Stimulated activated CD4-positive, alpha-beta T cell treated with anti-CD3 and anti-CD28 coated beads, Interleukin-2, amount 100 ng/mL, for 48 hours (primary cell): ENCODE measurements at places on chromosomes 7 and 10.

DNA sequence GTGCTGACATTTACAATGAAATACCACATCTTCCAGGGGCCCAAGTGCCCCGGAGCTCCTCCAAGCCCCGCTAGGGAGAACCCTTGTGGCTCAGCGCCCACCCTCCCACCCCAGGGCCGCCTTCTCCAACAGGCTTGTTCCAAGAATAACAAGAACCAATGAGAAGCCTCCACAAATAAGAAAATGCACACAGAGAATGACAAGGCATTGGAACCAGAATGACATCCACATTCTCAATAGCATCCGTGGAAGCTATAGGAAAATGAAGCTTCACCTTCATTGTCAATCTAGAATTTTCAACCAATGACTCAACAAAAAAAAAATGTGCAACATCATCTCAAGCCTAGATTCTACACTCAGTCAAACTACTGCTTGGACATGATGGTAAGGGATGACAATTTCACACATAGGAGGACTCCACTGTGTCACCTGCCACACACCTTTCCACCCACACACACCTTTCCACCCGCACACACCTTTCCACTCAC, 50.4 kb upstream of the PPP2R2D start:
- DNase-seq: no peak

DNA sequence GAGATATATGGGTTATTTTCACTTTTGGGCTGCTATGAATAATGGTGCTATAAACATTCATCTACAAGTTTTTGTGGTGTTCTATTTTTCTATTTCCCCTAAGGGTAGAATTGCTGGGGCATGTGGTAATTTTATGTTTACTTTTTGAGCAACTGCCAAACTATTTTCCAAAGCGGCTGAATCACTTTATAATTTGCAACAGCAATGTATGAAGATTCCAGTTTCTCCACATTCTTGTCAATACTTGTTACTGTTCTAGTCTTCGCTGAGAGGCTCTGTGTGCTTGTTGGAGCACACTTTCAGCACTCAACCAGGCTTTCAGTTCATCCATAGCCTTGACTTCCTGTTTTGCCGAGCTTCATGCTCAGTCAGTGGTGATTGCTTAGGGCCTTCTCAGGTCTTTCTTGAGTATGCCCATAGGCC, 39.0 kb downstream of the ADK start:
- no peak for DNase-seq

DNA sequence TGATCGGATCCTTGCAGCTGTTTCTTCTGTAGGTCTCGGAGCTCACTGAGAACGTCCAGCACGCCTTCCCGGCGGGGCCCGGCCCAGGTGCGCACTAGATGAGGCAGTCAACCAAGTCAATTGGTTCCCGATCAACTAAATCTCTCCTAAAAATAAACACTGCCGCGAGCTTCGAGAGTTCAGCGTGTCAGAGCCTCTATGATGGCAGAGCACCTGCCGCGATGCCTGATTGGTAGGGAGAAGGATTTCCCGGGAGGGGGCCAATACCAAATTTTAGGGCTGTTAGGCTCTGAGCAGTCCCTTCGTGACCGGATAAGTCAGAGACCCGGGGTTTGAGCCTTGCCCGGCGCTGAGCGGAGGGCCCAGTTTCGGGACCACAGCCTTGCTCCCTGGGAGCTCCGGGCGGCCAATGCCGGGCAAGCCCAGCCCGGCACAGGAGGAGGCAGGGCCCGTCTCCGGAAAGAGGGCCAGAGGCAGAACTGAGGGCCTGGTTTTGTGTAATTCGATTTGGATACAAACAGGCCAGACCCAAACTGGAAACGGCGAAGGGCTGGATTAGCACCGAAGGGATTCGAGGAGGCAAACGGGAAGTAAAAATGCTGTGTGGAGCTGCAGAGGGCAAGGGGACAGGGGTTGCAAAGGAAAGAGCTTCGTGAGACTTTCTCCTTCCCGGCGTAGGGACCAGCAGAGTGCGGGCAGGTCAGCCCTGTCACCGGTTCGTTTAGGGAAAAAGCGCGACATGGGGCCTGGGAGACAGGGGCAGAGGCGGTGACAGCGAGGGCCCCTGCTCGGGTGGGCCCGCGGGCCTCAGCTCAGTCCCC, 569 bp downstream of the SLC26A5 start:
- DNase-seq: no peak

DNA sequence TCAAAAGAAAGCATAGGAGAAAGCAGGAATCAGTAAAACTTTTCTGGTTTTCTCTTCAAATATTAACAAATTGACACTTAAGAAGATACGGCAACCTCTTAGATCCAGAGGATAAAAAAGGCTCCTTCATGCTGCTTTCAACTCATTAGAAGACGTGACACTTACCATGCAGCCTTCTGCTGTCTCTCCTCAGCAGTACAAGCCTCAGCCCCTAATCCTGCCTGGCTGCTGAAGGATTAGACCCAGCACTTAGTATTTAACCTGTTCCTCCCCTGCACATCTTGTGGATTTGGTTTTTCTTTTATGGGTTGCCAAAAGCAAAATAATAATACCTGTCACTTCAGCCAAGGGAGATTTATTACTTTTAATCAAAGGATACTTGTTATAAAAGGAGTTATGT, 108.4 kb downstream of the LYZL1 start:
- DNase-seq: no peak

DNA sequence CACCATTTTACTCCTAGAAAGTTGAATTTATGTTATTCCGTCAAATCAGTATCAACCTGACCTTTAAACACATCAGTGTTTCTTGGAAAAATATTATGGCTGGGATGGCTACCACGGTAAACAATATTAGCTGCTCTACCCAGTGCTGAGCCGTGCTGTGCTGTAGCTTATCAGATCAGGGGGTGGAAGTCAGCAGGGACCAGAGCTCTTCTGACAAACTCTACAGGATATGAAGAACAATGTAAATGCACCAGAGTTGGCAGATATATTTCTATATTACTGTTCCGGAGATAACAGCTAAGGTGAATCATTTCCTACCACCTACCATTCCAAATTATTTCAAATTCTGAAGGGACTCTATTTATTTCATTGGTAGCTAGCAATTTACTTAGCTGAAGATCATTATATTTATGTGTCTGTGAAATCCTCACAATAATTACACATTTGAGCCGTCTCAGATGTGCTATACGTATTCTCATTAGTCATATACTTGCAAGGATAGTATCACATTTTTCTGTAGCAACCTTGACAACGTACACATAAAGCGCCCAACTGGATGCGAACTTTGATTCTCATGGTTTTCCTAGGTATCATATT, 76.5 kb downstream of the TEX36 start:
- no peak for DNase-seq

- no peak for DNase-seq
These were observed 25.2 kb downstream of the OGDH start for GRCh38 chr7:44631458-44632115.

DNA sequence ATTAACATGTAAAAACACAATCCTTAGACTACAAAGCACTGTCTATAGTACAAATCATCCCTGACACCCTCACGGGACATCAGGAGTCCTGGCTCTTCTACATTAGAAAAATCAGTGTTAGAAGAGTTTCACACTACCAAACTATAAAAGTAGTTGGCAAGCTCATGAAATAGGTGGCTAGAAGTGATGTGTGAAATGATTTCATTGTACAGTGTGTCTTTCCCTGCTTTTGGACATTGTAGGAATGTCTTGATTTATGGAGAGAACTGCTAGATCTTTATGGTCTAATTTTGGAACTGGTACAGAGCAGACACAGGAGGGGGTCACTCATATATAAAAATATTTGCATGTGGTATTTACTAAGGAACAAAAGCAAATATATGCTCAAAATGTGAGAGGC, 33.2 kb downstream of the SEMA3A start:
- DNase-seq: no peak

- DNase-seq: no peak
These were observed 115.8 kb downstream of the ELFN1 start for GRCh38 chr7:1785839-1786238.

DNA sequence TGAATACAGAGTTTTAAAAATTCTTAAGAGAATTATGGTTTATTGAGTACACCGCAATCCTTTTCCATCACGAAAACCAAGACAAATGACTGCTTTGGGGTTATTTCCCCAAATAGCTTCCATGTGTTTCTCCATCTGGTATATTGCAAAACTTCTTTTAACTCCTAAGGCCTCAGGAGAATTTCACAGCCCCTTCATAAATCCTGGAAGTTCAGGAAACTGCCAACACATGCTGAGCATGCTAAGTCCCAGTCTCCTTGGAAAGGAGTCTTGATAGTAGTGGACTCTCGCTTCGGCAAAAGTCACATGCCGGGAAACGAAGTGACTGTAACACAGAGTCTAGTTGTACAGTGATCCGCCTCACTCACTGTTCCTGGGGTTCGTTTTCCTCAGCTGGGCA, 88.1 kb upstream of the RSU1 start:
- DNase-seq: no peak

- DNase-seq: no peak
These were observed 671 bp upstream of the CHST3 start for GRCh38 chr10:71963351-71964097.

DNA sequence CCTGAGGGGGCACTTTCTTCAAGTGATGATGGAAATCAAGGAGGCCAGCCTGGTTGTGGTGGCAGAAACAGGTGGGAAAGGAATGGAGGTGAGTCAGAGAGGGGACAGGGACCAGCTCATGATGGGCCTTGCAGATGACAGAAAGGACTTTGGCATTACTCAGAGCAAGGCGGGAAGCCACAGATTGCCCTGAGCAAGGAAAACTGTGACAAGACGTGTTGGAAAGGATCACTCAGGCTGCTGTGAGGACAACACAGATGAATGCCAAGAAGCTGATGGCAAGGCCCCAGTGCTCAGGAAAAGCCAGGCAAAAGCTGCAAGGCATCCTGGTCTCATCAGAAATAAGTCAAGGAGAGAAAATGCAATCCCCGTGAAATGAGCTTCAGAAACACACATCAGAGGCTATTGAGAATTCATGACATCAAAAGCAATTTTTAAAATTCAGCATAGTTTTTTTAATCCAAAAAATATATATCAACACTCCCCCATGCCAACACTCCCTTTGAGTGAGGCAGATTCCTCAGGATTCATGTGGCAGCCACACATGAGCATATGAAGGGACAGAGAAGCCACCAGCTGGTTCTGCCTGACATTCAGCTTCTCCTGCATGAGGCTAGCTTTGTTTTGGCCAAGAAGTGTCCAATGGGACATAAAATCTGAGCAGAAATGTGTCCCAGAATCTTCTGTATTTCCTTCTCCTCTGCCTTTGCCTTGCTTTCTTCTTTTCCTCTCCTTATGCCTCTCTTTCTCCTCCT, 244.5 kb upstream of the MYO3A start:
- DNase-seq: no peak

GRCh38 chr10:3451516-3452172, 279.1 kb upstream of the PITRM1 start:
- no peak for DNase-seq

DNA sequence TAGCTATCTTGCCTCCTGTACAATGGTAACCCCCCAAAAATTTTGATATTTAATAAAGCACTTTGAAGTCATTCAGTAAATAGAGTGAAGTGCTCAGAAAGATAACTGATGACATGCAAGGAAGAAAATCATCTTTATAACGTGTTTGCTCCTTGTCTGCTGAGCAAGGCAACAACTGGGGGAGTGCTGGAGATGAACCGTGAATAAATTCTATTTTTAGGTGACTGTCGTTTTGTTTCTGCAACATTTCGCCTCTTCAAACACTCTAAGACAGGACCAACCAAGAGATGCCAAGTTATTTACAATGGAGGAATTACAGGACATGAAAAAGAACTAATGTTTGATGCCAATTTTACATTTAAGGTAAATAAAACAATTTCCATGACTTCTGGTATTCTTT, 9.4 kb downstream of the AS3MT start:
- DNase-seq: no peak

DNA sequence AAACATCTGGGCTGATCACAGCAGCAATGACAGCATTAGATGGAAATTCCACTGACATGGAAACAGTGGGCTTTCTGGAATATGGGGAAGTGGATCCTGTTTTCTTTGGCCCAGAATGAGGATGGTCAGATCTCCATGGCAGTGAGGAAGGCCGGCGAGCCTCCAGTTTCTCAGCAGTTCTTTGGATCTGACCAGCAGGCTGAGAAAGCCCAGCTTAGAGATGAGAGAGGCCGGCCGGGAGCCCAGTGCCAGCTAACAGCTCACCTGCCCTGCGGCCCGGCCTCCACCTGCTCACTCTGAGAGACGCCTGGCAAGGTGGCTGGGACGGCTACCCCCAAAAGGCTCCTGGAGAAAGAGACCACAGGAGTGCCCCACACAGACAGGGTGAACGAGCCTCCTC, 24.2 kb downstream of the GPER1 start:
- DNase-seq: no peak

DNA sequence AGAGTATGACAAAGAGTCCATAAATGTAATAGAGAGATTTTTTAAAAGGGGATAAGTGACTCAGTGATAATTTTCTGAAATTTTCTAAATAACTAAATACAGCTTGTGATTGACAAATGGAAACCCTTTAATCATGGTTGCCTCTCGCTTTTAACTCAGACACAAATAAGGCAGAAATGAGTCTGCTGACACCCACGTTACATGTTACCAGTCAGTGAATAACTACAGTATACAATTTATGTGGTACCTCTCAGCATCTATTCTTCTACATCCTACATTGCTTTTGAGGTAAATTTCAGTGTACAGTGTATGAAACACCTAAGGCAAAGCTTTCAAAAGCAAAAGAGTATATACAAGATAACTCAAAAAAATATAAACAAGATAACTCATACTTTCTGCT, 4.2 kb downstream of the NSUN6 start:
- no peak for DNase-seq

DNA sequence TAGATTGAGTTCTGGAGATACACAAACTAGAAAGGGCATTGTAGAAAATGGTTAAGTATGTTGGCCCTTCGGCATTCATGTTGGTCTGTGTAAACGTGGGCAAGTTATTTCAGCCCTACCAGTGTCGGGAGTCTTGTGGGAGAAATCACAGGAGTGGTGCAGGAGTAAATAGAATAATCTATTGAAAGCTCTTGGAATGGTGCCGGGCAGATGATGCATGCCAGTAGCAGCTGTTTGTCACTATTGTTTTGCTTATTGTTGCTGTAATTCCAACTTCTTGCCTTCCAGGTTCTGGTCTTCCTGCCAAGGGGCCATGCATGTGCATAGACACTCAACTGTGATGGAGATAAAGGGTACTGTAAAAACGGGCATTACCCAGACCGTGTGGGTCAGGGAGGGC, 259.4 kb downstream of the CAMK1D start:
- DNase-seq: no peak

DNA sequence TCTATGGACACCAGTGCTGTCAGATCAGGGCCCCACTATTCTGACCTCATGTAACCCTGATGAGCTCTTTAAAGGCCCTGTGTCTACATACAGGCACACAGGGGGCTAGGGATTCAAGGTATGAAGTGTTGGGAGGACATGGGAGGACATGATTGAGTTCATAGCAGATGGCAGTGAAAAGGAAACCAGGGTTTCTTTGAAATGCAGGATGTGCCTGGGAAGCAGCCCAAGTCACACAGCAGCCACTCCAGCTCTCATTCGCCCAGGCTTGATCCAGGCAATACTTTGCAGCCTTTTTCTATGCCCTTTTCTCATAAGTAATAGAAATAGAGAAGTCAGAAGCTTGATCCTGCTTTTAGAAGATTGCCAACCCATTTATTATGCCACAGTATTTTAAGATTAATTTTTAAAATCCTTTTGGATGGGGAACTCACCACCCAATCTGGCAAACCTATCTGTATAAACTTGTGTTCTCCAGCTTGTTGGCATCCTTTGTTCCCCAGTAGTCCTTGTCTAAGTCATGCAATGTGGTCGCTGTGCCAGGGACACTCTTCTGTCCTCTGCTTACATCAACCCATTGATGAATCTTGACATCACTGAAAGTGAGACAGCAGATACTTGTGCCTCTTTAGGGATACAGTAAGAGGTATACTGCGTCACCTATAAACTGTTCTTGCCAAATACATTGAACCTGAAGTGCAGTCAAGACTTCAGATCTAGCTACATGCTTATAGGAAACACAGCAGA, 95.0 kb downstream of the TAF3 start:
- DNase-seq: no peak
